ENCODE measurements at places on chromosomes 5 and 9.
A peak's percentile ranks its signal among the peaks of the same experiment; 100 is the strongest.

DNA sequence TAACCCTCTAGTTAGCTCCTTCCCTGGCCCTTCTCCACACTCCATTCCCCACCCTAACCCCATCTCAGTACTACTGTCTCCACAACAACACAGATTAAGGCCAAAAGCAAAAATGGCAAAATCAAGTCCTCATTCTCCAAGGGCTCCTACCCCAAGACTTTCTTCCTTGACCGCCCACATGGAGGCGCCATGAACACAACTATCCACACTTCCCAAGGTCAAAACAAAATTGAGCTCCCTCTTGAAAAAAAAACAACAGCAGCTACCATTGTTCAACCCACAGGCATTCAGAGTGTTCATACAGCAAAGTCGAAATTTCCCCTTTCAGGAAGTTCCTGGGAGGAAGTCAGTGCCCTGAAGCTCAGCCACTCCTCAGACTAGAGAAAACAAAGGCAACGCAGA, 54.4 kb downstream of the GNAQ start:
- no peak for DNase-seq

- no peak for DNase-seq
Measured at GRCh38 chr9:115127191-115127817, 9.3 kb upstream of the TNC start.

- no peak for DNase-seq
Measured at GRCh38 chr9:11328326-11328725, 715.5 kb upstream of the PTPRD start.

GRCh38 chr9:129602598-129603415, 18.1 kb downstream of the C9orf50 start:
- no peak for DNase-seq

DNA sequence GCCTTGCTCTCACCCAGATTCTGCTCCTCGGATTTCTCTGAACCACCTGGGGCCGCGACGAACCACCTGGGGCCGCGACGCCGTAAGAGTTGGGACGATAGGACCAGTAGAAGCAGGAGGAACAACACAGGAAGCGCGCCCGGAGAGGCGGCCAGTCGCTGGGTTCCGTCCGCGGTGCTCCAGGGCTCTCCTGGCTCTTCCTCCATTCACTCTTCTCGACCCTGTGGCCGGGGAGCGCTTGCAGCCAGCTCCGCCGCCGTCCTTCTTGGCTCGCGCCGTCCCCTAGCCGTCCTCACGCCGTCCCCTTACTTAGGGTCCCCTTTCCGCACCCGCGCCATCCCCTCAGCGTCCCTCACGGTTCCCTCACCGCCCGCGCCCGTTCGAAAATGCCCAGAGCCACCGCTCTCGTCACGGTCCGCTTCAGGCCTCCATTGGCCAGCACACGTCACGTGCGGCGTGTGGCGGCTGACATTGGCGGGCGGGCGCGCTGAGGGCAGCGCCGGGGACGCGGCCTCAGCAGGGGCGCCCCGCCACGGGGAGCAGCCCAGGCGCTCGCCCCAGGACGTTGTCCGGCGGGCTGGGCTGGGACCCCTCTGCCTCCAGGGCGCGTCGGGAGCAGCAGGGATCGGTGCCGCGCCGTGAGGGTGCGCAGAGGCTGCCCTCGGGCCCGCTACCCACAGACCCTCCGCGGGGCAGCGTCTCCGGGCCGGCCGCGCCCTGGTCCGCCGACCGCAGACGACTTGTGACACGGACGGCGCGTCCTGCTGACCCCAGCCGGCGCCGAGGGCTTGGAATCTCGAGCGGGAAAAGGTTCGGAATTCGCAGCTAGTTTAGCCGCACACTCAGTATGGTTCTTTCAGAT, 53.7 kb upstream of the PTPDC1 start:
- DNase-seq, result peak; percentile 70

DNA sequence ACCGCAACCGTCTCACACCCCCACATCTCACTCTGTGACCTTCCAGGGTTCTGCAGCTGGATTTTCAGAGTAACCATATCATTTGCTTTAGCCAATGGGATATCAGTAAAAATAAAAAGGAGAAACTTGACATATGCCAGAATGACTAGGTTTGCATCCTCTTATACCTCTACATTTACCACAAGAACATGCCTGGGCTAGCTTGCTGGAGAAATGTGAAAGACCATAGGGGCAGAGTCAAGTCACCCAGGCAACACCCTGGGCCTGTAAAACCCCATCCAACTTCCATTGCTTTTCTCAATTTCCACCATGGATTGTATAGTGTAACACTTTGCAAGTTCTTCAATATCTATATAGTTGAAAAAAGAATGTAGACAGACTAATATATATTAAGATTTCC, 731.1 kb downstream of the PTPRD start:
- no peak for DNase-seq

DNA sequence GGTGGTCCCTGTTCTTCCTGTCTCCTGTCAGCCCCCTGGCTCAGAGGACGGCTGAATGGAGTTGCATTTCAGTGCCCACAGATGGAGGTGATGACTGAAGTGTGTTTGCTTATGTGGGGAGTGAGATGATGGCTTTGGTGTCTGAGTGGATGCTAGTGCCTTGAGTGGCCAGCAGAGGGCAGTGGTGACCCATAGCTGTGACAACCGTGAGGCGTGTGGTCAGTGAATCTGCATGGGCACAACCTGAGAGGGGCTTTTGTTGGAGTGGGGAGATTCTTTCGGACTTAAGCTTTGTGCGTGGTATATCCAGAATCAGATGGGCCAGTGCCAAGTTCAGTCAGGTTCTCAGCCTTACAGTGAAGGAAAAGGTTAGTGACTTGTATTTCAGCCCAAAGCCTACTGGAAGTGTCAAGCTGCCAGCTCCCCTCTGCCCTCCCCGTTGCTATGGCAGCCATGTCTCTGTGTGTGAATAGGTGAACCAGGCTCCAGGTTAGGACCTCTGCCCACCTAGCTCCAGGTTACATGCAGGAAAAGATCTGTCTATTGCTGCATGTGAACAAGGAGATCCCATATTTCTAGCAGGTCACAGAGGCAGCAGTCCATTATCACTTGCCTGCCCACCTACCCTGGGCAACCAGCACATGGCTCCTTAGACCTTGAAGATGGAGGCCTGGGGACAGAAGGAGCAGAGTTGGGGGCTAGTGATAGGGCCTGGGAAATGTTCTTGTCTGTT, 14.7 kb upstream of the CXXC5 start:
- no peak for DNase-seq

DNA sequence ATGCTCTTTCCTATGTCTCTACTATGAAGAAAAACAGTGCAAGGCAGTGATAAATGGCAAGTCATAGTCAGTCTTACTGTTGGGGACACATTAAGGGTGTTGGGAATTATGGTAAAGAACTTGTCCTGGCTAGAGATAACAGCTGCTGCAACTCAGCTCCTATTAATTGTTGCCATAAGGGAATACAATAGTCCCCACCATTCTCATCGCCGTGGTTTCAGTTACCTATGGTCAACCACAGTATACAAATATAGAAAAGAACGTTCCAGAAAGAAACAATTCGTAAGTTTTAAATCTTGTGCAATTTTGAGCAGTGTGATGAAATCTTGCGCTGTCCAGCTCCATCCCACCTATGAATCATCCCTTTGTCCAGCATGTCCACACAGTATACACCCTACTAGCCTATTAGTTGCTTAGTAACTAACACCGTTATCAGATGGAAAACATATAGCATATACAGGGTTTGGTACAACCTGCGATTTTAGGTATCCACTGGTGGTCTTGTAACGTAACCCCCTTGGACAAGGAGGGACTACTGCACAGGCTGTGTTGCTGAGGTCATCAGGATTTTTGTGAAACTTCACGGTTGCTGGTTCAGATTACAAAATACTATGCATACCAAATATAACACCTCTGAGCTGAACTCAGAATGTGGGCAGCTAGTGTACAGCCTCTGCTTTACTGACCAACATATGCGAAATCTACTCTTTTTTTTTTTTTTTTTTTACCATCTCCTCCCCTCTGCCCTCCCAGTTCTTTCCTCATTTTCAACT, 53.5 kb downstream of the ZFR start:
- no peak for DNase-seq
